ENCODE measurements at places on chromosomes 12 and 14.

DNA sequence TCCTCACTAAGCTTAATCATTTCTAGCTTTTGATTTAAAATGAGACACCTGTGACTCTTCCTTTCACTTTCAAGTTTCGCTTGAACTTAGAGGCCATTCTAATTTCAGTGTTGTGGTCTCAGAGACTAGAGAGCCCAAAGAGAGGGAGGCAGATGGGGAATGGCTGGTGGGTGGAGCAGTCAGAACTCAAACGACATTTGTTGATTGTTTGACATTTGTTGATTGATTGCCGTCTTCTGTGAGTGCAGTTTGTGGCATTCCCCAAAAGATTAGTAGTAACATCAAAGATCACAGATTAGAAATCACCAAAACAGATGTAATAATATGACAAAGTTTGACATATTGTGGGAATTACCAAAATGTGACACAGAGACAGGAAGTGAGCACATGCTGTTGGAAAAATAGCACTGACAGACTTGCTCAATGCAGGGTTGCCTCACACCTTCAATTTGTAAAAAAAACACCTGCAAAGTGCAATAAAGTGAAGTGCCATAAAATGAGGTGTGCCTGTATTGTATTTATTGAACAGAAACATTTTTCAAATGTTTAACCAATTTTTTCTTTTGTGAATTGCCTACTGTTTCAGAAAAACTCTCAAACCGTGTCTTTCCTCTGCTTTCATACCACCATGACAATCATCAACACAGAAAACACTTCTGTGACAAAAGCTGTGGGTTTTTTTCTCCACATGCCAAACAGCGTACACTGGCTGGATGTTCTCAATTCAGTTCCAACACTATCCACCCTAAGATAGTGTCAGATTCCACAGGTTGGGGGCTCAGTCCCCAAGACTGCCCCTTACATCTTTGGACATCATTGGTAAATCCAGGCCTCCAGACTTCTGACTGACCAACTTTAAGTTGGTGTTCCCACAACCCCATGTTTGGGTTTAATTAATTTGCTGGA is 376.3 kb upstream of the RGS6 start:
- peak; percentile 29 for DNase-seq

DNA sequence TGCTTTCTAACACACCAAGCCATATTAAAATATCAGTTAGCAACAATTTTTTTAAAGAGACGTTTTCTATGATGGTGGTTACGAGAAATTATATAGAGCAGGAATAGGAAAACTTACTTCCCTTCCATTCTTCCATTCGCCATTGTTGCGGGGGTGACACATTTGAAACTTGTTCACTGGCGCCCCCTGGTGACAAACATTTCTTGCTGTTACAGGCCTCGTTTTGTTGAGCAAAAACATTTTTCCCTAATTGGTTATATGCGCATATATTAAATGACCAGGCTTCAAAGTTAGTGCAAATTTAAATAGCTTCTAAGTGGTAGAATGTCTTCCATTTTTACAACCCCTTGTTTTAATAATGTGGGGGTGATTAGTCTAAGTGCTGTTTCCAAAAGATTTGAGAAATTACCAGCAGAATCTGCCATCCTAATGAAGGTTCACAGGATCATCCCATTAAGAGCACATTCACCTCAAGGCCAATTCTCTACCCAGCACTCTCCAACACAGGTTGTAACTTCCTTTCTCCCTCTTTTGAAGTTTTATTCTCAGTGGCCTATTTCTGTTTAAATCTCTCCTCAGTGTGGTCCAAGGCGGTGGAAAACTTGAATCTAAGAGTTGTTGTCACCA is 1124.7 kb downstream of the FLRT2 start:
- no peak for DNase-seq

- DNase-seq, result no peak
Measured at GRCh38 chr12:123474485-123475245, 16.7 kb downstream of the SNRNP35 start.

DNA sequence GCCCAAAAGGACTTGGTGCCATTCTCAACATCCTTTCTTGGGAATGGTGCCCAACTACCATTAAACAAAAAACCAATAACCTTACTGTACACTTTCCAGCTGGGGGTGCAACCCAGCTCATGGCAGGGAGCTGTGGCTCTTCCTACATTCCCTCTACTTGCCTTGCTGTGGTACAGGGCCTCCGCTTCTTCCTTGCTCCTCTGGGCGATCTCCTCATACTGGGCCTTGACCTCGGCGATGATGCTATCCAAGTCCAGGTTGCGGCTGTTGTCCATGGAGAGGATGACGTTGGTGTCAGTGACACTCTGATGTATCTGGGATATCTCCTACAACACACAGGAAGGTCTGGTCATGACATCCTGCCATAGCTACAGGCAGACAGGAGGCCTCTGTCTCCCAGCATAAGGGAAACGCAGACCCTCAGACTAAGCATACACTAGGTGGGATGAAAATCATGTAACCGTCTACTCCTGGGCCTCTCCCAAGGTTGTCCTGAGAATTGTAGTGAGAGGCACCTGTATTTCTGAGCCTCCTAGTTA is 3.9 kb downstream of the KRT2 start:
- DNase-seq, result no peak

DNA sequence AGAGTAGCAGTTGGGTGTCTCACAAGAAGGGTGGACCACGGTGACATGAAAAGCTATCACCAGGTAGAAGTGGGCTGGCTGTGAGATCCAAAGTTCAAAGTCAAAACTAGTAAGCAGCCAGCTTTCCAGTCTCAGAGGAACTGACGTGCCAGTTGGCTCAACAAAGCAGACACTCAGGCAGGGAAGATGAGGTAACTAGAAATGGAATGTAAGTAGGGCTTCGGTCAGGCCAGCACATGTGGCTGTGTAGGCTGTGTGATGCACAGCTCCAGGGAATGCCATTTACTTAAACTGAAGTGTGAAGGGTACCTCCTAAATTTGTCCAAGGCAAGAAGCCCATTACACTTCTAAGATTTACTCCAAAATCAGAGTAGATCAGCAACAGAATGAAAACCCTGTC is 43.6 kb downstream of the PTPRR start:
- DNase-seq, result no peak

GRCh38 chr12:100995201-100995600 is 200.6 kb downstream of the ANO4 start:
- no peak for DNase-seq

DNA sequence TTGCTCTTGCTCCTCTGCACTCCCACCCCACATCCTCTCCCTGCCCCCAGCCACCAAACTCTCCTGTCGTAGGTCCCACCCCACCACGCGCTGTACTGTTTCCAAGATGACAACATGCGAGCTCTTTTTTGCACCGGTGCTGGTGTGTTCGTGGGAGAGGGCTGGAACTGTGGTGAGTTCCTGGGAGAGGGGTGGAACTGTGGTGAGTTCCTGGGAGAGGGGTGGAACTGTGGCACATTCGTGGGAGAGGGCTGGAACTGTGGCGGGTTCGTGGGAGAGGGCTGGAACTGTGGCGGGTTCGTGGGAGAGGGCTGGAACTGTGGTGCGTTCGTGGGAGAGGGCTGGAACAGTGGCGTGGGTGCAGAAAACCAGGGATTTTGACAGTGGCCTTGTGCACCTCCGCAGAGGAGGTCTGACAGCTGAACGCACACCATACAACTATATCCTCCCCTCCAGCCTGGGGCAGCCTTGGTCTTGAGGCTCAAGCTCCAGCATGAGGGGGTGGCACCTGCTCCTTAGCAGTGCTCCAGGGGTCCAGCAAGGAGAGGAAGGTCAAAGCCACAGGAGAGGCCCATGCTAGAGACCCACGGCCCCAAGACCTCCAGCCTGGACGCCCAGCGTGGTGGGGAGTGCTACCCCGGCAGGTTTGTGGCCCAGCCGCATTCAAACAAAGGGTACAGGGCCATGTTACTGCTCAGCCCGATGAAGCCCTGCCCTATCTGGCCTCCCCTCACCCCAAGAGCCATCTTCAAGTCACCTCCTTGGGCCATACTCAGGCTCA is 50.1 kb downstream of the ACTN1 start:
- no peak for DNase-seq

DNA sequence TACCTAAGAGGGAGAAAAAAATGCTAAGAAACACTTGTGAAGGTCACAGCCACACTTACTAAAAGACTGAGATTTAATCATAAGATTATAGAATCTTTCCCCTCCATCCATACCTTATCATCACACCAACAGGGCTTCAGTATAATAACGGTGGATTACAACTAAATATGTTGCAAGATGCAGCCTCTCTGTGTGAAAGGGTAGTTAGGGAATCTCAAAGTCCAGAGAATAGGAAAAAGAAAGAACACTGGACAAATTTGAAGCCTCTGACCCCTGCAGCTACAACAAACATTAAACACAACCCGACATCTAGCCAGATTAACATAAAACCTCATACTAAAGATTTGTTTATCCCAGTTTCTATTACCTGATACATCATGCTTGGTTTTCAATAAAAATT is 181.0 kb downstream of the C12orf42 start:
- DNase-seq, result no peak

DNA sequence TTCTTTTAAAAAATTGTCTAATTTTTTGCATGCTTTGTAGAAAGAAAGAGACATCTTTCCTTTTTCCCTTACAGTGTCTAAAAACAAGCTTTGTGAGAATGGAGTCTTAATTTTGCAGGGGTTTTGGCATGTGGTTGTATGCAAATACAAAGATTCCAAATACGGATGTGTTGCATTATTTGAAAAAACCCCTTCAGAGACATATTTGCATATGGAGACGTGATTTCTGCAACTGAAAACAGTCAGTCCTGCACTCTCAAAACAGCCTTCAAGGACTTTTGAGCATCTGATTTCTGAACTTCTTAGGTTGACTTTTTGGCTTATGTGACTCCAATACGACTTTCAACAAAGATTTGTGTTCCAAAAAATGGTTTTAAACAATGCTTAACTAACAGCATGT is 7.8 kb downstream of the IRAK3 start:
- DNase-seq, result no peak

DNA sequence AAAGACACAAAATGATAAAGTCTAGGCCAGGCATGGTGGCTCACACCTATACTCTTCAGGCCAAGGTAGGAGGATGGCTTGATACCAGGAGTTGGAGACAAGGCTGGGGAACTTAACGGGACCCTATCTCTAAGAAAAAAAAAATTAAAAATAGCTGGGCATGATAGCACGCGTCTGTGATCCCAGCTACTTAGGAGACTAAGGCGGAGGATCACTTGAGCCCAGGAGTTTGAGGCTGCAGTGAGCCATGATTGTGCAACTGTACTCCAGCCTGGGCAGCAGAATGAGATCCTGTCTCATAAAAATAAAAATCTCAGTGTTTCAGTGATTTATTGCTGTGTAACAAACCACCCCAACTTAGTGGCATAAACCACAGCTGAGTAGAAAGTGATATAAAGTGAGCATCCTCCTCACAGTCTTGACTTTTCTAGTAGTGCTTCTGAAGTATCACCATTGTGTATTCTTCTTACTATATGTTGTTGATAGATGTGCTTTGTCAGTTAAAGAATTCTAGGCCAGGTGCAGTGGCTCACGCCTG is 10.6 kb upstream of the ATF1 start:
- DNase-seq, result no peak

- no peak for DNase-seq
Measured at GRCh38 chr14:91103116-91103515, 10.8 kb upstream of the DGLUCY start.
